Activated naive CD4-positive, alpha-beta T cell treated with anti-CD3 and anti-CD28 coated beads for 36 hours (primary cell): ENCODE measurements at places on chromosomes 3 and 15. TPM values are rescaled to one million over a fixed set of nuclear protein-coding genes. Genes with fewer than 3 reads are reported as not detected.

- no peak overlapping the region for H3K4me3 ChIP-seq
- no peak overlapping the region for H3K27ac ChIP-seq
- no peak for DNase-seq
- no peaks in the 10 kb centered on the region for H3K36me3 ChIP-seq
- no peaks in the 10 kb centered on the region for H3K4me1 ChIP-seq
Observed at GRCh38 chr15:48103647-48104046, 17.1 kb upstream of the SLC24A5 start.

CLPX gene
- total RNA-seq = 62.7 TPM

DNA sequence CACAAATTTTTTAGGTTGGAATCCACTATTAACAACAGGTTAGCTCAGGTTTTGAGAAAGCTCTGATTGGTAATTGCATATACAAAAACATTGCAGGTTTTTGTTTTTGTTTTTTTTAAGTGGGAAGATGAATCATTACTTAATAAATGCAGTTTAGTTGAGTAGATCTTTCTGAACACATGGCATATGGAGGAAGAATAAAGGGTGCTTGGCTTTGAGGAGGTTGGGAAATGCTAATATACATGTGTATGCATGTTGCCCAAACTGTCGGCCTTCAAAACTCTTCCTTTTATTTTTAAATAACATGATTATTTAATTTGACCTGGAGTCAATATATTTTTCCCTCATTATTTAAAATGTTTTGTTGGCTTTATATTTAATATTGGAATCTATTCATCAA lies 32.8 kb downstream of the ZBTB38 start:
- no peaks in the 10 kb centered on the region for H3K27me3 ChIP-seq
- H3K4me3 ChIP-seq = no peak overlapping the region
- DNase-seq = no peak
- H3K4me1 ChIP-seq = peaks cover 42% of the 10 kb centered on the region
- no peaks in the 10 kb centered on the region for H3K36me3 ChIP-seq

PARP6 gene
- total RNA-seq = 44.7 TPM

DNA sequence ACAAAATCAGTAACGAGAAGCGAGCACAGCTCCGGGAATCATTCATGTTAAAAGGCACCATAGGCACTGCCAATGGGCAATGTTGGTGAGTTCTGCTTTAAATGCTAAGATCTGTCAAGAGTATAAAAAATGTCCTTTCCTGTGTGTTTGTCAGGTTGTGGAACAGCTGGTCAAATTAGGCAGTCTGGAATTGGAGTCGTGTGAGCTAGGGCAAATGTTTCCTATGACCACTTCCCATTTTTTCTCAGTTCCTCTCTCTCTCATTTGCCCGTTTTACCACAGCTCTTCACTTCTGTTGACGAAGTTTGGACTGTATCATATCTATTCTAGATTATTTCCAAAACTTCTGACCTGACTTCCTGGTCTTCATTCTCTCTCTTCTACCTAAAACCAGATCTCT lies 60.8 kb upstream of the GOLIM4 start:
- H3K36me3 ChIP-seq = peaks cover 1% of the 10 kb centered on the region
- H3K27ac ChIP-seq = no peak overlapping the region
- H3K4me3 ChIP-seq = no peak overlapping the region
- no peak for DNase-seq

STRIT1 gene
- total RNA-seq = not detected

DNA sequence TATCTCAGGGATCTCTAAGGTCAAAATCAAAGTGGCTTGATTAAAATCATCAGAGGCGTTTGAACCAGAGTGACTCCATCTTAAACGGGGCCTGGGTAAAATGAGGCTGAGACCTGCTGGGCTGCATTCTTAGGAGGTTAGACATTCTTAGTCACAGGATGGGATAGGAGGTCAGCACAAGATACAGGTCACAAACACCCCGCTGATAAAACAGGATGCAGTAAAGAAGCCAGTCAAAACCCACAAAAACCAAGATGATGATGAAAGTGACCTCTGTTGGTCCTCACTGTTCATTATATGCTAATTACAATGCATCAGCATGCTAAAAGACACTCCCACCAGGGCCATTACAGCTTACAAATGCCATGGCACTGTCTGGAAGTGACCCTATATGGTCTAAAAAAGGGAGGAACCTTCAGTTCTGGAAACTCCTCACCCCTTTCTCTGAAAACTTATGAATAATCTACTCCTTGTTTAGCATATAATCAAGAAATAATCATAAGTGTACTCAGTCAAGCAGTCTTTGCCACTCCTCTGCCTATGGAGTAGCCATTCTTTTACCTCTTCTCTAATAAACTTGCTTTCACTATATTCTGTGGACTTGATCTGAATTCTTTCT lies 143.3 kb upstream of the SLCO3A1 start:
- no peak overlapping the region for H3K4me3 ChIP-seq
- H3K27me3 ChIP-seq = peaks cover 5% of the 10 kb centered on the region
- H3K4me1 ChIP-seq = peaks cover 17% of the 10 kb centered on the region
- H3K36me3 ChIP-seq = no peaks in the 10 kb centered on the region
